ENCODE measurements at places on chromosomes 1 and 21.

GRCh38 chr1:31830065-31830464 is 14.2 kb upstream of the SPOCD1 start:
- no peak for DNase-seq
- no peak overlapping the region for H3K27ac ChIP-seq
- H3K27me3 ChIP-seq: no peaks in the 10 kb centered on the region

DNA sequence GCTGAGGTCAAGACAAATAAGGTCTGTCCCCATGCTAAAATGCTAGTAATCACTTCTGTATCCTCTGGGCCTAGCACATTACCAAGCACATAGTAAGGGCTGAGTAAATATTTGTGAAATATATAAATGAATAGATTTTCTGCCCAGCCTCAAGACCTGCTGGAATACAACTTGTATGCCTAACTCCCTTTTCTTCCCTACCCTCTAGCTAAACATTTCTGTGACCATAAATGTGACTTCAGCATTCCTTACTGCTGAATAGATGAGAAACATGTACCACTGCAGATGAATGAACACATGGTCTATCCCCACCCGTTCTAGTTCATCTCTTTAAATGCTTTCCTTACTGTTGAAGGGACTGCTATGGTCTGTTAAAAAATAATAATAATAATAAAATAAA is 209.0 kb upstream of the HOOK1 start:
- no peak for DNase-seq
- no peak overlapping the region for H3K27ac ChIP-seq
- no peak overlapping the region for H3K4me3 ChIP-seq
- no peaks in the 10 kb centered on the region for H3K27me3 ChIP-seq
- peaks cover 15% of the 10 kb centered on the region for H3K36me3 ChIP-seq

GRCh38 chr21:29261555-29262540 is 36.9 kb upstream of the BACH1 start:
- no peaks in the 10 kb centered on the region for H3K36me3 ChIP-seq
- H3K4me1 ChIP-seq: peaks cover 10% of the 10 kb centered on the region
- no peak overlapping the region for H3K4me3 ChIP-seq
- H3K27ac ChIP-seq: no peak overlapping the region
- DNase-seq: no peak

- H3K4me3 ChIP-seq: no peak overlapping the region
- no peaks in the 10 kb centered on the region for H3K4me1 ChIP-seq
- no peaks in the 10 kb centered on the region for H3K27me3 ChIP-seq
- no peaks in the 10 kb centered on the region for H3K36me3 ChIP-seq
- DNase-seq: no peak
Observed at GRCh38 chr1:39173119-39173994, 31.1 kb upstream of the MACF1 start.

Measured in activated CD4-positive, alpha-beta T cell treated with anti-CD3 and anti-CD28 coated beads for 36 hours (primary cell).